SW480 (cell line): ENCODE measurements at places on chromosomes 12 and 14.

- DNase-seq = no peak
These were observed 1005.5 kb downstream of the NRXN3 start for GRCh38 chr14:79175671-79176070.

DNA sequence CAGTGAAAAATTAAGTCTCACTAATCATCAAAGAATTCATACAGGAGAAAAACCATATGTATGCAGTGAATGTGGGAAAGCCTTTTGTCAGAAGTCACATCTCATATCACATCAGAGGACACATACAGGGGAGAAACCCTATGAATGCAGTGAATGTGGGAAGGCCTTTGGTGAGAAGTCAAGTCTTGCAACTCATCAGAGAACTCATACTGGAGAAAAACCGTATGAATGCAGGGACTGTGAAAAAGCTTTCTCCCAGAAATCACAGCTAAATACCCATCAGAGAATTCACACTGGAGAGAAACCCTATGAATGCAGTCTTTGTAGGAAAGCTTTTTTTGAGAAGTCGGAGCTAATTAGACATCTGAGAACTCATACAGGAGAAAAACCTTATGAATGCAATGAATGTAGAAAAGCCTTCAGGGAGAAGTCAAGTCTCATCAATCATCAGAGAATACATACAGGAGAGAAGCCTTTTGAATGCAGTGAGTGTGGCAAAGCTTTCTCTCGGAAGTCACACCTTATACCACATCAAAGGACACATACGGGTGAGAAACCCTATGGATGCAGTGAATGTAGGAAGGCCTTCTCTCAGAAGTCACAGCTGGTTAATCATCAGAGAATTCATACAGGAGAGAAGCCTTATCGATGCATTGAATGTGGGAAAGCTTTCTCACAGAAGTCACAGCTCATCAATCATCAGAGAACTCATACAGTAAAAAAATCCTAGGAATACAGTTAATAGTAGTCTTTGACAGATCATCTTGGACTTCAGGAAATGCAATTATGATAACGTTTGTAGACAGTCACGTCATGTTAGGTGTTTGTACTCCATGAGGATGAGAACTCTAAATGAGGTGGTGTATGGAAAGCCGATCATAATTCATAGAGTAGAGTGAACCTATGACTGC lies 21.1 kb downstream of the ZNF84 start:
- no peak for DNase-seq

GRCh38 chr14:33764876-33765650 lies 185.8 kb downstream of the EGLN3 start:
- DNase-seq = no peak

GRCh38 chr12:11771356-11771755 lies 121.9 kb downstream of the ETV6 start:
- DNase-seq = no peak

DNA sequence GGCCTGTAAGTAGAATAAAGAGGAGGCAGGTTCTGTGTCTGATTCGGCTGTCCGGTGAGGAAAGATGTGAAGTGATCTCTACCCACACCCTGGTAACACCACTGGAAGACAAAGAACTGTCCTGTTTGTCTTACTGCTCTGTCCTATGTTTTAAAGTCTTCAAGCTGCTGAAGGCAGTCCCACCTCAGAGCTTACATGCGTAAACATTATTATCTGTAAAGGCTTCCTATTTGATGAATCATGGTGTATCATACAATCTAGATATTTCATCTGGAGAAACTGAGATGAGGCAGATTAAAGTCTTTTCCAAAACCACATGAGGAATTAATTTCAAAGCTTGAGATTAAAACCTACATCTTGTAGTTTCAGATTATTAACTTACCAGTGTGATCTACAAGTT lies 427.6 kb downstream of the ZFP36L1 start:
- DNase-seq = no peak

- DNase-seq = peak; percentile 82
These were observed 171.0 kb upstream of the HIF1A start for GRCh38 chr14:61524211-61524806.

- DNase-seq = no peak
These were observed 608.5 kb downstream of the TMEM121 start for GRCh38 chr14:106134886-106135285.

DNA sequence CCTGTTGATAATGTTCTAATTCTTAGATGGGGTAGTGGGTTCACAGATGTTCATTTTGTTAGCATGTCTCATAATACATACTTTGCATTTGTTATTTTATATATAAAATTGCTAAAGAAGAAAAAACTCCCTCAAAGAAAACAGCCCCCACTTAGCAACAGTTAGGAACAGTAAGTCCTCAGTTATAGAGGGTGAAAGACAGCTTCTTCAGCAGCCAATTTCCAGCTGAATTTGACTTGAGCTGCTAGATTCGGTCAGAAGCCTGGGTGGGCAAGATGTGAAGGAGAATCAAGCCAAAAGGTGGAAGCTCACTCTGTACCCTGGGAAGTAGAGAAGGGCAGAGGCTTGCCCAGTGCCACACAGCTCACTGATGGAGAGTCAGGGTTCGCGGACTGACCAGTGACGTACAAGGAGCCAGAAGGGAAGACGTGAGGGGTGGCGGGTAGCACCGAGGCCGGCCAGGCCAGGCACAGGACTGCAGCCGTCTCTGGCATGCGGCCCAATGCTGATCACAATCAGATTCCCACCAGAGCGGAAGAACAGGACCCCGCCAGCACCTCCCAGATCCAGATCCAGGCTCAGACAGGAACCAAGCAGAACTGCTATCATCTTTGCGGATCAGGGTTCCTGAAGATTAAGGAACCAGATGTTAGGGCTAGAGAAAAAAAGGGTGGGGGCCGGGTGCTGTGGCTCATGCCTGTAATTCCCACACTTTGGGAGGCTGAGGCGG lies 30.4 kb upstream of the VWF start:
- no peak for DNase-seq

- DNase-seq = no peak
These were observed 94.6 kb downstream of the PAX9 start for GRCh38 chr14:36756226-36756625.

GRCh38 chr14:96125536-96125935 lies 79.1 kb upstream of the BDKRB2 start:
- no peak for DNase-seq

DNA sequence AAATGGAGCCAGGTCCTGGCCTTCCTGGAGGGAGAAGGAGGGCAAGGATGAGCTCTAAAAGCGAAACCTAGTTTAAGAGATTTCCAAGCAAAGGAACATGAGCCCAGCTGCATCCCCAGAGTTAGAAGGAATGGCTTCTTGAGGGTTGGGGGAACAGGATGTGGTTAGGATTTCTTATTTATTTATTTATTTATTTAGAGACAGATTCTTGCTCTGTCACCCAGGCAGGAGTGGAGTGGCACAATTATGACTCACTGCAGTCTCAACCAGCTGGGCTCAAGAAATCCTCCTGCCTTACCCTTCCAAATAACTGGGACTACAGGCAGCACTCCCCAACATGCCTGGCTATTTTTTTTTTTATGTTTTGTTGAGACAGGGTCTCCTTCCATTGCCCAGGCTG lies 25.3 kb upstream of the TMEM106C start:
- DNase-seq = peak; percentile 55

- no peak for DNase-seq
These were observed 143.7 kb downstream of the TTLL5 start for GRCh38 chr14:75804570-75805275.

DNA sequence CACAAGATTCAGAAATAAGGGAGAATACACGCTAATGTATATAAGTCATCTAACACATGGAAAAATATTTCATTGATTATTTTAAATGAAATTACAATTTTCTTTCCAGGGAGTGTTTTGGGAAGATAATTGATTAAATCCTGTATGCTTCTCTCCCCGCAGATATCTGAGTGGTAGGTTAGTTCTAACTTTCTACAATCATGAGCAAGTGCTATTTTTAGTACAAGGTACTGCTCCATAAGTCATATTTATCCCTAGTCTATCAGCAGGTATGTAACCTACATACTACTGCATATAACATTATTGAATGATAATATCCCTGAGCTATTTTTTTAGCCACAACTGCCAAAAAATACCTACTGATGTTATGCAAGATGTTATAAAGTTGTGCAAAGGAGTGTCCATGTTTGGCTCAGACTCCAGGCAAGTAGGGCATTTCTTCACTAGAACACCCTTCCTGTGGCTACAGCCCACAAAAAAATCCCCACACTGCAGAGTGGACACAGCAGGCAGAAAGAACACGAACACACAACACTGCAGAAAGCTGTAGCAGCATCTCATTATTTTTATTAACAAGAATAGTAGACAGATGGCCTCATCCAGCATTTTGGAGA lies 87.0 kb downstream of the SEC23A start:
- DNase-seq = no peak

DNA sequence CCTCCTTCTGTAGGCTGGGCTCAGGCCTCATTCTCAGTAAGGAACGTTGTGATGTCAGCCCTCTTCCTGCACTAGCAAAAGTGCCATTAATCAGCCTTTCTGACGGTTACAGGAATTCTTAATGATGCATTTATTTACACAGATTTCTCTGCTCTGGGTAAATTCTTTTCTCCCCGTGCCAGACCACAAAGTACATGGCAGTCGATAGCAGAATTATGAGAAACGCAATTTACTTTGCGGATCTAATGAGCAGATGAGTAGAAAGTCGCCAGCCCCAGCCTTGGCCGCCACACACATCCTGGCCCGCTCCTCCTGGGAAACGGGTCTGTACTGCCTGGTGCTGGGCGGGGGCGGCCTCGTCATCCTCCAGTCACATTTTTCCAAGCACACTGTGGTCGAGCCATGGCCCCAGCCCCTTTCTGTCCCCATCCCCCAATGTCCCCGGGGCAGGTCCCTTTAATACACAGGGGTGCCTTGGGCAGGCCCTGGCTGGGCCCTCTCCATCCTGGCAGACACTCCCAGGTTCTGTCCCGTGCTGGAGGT lies 25.9 kb downstream of the NOC4L start:
- no peak for DNase-seq

DNA sequence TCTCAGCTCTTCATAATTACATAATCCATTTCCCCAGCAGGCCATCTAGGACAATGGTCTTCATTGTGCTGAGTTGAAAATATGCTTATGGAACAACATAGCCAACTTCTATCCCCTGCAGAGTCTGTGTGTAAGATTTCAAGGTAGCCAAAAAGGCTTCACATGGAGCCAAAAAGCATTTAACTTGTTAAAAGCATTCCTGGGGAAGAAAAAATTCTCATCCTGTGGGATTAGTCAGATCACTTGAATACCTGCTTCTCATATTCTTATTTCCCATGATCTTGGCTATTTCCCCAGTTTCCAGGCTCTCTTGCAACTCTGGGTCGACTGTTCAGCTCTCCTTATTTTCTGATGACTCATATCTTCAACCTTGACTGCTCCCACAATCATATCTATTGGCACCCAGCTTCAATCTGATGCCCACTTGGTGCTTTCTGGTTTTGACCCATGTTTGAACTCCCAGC lies 178.9 kb downstream of the KLHL28 start:
- DNase-seq = no peak

GRCh38 chr14:55241673-55242072 lies 29.5 kb upstream of the FBXO34 start:
- DNase-seq = no peak

GRCh38 chr14:57854571-57854970 lies 11.3 kb downstream of the SLC35F4 start:
- no peak for DNase-seq

DNA sequence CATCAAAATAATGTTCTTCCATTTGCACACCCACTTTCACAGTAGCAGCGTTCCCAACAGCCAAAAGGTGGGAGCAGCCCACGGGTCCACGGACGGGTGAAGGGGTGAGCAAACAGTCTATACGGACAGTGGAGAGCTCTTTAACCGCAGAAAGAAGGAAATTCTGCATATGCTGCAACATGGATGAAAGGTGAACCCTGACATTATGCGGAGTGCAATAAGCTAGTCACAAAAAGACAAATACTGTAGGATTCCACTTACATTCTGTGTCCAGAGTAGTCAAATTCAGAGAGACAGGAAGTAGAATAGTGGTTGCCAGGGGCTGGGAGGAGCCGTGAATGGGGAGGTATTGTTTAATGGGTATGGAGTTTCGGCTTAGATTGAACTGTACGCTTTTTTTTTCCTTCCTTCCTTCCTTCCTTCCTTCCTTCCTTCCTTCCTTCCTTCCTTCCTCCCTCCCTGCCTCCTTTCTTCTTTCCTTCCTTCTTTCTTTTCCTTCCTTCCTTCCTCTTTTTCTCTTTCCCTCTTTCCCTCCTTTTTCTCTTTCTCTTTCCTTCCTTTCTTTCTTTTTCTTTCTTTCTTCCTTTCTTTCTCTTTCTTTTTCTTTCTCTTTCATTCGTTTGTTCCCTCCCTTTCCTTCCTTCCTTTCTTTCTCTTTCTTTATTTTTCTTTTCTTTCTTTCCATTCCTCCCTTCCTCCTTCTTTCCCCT lies 15.8 kb upstream of the ANKRD9 start:
- DNase-seq = peak; percentile 86

DNA sequence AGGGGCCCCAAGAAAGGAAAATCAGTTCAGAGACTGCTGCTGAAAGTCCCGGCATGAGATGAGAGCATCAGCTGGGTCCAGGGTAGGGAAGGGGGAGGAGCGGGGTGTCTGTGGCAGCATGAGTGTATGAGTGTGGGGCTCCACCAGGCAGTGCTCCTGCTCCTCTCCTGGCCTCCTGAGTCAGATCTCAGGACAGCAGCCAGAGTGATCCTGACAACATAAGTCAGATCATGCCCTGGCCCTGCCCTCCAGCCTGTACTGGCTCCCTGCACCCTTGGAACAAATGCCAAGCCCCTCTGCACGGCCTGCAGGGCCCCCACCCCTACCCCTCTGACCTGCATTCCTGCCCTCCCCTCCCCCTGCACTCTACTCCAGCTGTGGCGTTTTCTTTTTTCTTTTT lies 24.2 kb upstream of the LRP1-AS start:
- DNase-seq = no peak

GRCh38 chr12:104662908-104663307 lies 206.2 kb downstream of the CHST11 start:
- no peak for DNase-seq

DNA sequence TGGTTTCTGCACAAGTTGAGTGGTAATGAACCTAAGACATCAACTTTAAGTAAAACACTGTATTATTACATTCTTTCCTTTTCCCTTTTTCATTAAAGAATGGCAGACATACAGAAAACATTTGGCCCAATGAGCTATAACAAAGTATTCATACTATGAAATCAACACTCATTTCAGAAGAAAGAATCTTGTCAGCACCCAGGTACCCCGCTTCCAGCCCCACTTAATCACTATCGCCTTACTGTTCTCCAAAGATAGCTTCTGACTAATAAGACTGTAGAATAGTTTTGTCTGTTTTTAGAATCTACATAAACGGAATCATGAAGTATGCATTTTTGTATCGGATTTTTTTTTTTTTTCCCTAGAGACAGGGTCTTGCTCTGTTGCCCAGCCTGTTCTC lies 9.5 kb downstream of the CNTN1 start:
- no peak for DNase-seq

DNA sequence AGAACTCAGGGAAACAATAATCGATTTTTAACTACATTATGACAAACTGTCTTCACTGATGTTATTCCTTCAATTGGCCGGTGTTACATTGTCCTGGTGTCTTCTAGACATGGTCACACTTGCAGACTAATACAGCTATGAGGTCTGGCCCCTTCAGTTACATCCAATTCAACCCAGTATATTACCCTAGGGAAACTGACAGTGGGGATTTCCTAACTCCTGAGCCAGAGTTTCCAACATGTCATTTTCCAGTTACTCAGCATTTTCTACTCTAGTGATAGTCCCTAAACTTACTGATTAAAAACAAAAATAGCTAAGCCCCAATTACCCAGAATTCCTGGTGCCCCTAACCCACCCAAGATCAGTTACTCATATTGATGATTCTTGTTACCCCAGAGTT lies 21.1 kb downstream of the IFNG start:
- no peak for DNase-seq
